ENCODE measurements at places on chromosomes 7 and 10.

GRCh38 chr10:50991456-50992355, 82.6 kb upstream of the PRKG1 start:
- DNase-seq = no peak

DNA sequence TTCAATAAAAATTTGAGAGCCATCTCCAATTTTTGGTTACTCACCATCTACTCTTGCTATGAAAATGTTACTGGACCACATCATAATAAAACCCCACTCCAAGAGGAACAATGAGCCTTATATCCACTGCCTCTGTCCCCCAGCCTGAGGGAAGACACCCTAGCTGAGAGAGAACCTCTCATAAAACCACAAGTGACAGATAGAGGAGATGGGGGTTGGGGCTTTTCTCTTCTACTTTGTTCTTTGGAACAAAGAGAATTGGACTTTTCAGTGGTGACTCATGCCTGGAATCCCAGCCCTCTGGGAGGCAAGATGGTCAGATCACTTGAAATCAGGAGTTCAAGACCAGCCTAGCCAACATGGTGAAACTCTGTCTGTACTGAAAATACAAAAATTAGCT, 27.6 kb upstream of the TAS2R16 start:
- DNase-seq = no peak

DNA sequence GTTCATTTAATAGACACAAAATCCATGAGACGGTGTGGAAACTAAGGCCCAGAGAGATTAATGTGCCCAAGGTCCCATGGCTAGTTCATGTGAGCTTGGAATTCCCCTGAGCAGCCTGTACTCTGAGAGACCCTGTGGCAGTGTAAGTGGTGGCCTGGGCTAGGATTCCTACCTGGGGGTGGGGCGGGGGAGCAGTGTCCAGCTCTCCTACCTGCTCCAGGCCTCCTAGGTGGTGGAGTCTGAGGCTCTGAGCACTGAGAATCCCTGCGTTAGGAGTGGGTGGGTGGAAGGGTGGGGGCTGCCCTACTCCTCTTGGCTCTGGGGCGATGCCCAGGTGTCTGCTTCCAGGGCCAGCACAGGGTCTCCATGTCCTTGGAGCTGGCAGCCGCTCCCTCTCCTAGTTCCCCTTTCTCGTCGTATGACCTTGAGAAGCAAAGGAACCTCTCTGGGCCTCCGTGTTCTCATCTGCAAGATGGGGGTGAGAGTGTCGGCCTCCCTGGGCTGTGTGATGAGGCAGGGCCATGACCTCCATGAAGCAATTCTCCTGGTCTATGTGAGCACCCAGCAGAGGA, 2.5 kb downstream of the SNCG start:
- no peak for DNase-seq

GRCh38 chr7:132446666-132447278, 129.5 kb downstream of the PLXNA4 start:
- DNase-seq = no peak

DNA sequence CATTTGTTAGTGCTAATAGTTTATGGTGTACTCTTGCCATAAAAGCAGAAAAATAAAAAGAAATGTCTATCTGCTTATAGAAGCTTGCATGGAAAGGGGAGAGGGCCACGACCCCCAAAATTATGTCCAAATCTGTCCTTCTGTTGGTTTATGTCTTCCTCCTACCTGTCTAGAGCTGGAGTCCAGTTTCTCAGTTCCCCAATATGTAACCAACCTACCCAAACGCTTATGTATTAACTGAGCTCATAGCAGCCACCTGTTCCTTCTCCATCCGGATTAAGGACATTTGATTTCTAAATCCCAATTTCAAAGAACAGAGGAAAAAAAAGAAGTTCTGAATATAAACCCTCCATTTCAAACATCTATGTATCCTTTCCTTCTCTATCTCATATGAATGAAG, 30.3 kb upstream of the TPK1 start:
- no peak for DNase-seq

Data from activated T-helper 9 cell treated with anti-CD3 and anti-CD28 coated beads, Interleukin-2, amount 50 U/mL, for 16 hours (primary cell).